Fibroblast of the aortic adventitia (primary cell): ENCODE measurements at places on chromosomes 2 and 18. TPM values are rescaled to one million over a fixed set of nuclear protein-coding genes. Genes with fewer than 3 reads are reported as not detected.

GRCh38 chr2:63488118-63488713 is 100.1 kb downstream of the WDPCP start:
- peak; percentile 64 for DNase-seq

DNA sequence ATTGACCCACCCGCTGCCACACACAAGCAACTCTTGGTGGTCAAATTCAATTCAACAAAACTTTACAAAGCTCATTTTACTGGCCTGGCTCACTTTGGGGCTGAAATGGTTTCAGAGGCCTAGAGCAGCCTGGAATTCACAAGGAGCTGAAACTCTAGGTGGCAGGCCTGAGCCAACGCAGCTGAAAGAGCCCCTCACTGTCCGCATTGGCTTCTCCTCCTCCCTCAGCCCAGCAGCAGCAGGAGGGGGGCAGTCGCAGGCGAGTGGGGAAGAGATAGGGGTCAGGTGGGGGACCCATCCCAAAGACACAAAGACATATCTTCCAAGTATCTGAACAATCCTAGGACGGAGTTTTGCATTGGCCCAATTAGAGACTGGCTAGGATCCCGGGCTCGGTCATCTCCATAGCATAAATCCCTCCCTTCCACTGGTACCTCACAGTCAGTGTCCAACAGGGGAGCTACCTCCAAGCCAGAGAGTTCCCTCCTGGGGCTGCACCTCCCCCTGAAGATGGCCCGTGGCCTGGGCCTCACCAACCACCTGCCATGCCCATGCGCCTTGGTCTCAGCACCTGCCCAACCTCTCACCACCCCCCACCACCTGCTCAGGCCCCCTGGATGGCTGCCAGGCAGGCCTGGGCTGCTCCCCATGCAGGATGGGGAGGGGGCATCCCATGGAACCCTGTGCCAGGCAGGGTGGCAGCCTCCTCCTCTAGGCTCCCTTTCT is 113.4 kb downstream of the ZBTB7C start:
- peak; percentile 9 for DNase-seq

DNA sequence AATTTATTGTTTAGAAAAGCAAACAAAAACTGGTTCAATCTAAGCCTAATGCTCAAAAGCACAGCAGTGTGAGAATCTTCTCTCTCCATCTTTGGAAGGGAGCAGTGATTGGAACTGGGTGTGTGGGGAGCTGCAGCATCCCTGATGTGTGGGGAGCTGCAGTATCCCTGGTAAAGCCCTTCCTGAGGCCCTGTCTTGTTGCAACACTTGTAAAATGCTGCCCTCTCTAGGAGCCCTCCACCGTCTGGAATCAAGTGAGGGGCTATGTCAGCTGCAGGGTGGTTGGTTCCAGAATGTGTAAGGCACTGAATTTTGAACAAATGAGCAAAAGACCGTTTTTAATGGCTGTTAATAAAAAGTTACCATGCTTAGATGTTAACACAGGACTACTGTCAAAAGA is 147.7 kb upstream of the RAB12 start:
- DNase-seq: peak; percentile 5

GRCh38 chr18:21054252-21054821 is 57.3 kb downstream of the ROCK1 start:
- DNase-seq: no peak

- DNase-seq: no peak
Observed at GRCh38 chr2:74648009-74648443, at the start of gene M1AP. TSS of gene M1AP (minus strand) at chr2:74648330. CDS start at chr2:74640275, 8,055 bp downstream.

DNA sequence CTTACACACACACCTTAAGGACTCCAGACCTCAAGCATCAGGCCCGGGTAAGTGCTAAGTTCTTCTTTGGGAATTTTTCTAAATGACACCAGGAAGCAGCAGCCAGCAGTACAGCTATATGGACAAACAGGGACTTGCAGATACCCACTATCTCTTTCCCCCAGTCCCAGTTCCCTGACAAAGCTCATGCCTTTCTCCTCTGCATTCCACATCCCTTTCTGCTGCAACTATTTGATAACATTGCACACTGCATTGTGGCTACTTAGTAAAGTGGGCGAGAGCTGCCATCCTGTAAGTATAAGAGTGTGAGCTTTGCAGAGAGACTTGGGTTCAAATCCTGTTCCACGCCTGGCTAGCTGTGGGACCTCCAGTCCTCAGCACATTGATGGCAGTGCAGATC is 14.0 kb upstream of the CD226 start:
- DNase-seq: no peak

DNA sequence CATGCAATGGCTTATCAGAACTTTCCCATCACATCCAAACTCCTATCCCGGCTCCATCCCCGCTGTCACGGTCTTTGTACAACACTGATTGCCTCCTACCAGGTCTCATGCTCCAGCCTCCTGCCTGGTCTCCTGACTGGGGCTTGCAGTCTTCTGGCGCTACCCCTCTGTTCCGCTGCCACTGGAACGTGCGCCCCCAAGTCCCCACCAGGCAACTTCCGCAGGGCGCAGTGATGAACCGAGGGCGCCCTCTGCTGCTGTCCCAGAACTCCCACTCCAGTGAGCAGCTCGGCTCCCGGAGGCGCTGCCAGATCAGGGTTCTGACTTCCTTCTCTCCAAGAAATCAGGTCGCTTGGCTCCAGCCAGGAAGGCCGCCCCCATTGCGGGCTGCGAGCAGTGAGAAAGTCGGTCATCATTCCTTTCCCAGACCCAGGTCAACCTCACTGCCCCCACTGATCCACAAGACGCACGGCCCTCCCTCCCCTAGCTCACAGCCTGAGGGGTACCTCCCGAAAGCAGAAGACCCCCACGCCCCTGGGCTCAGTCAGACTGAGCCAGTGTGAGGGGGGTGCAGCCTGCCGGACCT is 43.9 kb upstream of the RAB11FIP5 start:
- DNase-seq: peak; percentile 68

- DNase-seq: no peak
Observed at GRCh38 chr2:71005271-71006202, 10.9 kb upstream of the TEX261 start.

GRCh38 chr2:73886357-73886756 is 6.5 kb upstream of the ACTG2 start:
- DNase-seq: no peak

GRCh38 chr2:160289831-160290230 is 89.8 kb upstream of the ITGB6 start:
- no peak for DNase-seq

DNA sequence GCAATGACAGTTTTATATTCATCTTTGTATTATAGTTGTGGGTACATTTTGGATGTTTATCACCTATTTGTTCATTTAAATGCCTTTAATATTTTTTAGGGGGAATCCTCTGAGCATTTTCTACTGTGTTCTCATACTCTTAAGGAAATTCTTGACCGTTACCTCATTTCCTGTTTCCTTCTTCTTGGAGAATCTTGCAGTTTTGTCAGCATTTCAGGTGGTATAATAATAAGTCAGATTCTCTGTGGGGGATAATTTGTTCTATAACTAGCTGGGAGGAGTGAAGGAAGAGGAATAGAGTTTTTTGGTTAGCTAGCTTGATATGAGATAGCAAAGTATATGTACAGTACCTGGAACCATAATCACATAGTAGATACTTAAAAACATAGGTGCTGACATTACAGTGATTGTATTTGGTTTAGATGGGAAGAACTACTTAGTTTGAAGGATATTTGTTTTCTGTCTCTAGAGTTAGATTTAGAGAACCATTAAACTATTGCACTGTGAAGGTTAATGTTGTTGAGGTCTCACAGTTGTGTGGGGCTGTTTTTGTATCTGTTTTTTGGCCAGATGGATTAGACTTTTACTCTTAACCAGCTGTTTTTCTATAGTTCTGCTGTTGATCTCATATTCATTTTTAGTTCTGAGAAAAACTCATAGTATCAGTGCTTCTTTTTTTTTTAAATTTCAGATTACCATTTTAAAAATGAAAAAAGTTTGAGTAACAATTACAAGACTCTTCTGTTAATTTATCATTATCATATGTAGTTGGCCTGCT is 14.2 kb downstream of the MTX2 start:
- no peak for DNase-seq

GRCh38 chr2:159266554-159266953 is 19.9 kb downstream of the WDSUB1 start:
- no peak for DNase-seq

Gene EML6
- total RNA-seq: 0.49 and 2.8 TPM in 2 replicates

Gene ABCG5
- total RNA-seq: not detected in 2 replicates

Gene MC5R
- not detected in 2 replicates for total RNA-seq

Gene SP9
- total RNA-seq: not detected in 2 replicates

Gene NAT8
- total RNA-seq: not detected in 2 replicates

Gene VIT
- 2.0 and 12.9 TPM in 2 replicates for total RNA-seq

Gene NCOA1
- 10.4 and 24.0 TPM in 2 replicates for total RNA-seq
